ENCODE measurements at places on chromosomes 5 and 9.
A peak's percentile ranks its signal among the peaks of the same experiment; 100 is the strongest.

DNA sequence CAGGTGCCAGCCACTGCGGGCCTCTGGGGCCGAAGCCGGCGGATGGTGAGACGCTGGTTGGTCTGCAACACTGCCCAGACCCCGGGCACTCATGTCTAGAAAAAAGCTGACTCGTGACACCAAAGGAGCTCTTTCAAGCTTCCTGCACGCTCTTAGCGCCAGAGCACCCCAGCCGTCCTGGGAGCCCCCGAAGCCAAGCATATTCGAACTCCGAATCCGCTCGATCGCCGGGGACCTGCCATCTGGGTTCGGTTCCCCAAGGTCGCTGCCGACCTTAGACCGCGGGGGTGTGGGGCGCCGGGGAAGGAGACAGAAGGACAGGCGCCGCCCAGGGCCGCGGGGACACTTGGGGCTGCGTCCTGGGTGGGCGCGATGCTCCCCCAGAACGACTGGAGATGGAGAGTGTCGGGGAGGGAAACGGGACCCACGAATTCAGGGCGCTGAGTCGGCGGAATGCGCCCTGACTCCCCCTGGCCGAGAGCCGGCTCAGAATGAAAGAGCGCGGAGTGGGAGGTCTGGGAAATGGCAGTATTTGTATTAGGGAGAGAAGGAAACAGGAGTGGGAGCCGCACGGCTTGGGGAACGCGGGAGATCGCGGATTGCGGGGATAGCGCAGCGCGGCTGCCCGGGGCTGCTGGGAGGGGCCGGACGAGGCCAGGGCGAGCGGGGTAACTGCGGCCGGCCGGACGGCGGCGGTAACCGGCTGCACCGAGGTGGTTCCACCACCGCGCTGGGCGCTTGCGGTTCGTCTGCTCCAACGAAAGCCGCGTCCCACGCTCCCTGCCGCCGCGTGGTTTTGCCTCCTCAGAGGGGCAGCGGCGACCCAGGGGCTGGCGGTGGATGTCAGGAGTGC, 20.1 kb upstream of the MARCHF6 start:
- DNase-seq, result no peak

- no peak for DNase-seq
Measured at GRCh38 chr9:93620881-93621820, 44.8 kb downstream of the PHF2 start.

GRCh38 chr5:119339965-119340364, 15.9 kb upstream of the TNFAIP8 start:
- no peak for DNase-seq

DNA sequence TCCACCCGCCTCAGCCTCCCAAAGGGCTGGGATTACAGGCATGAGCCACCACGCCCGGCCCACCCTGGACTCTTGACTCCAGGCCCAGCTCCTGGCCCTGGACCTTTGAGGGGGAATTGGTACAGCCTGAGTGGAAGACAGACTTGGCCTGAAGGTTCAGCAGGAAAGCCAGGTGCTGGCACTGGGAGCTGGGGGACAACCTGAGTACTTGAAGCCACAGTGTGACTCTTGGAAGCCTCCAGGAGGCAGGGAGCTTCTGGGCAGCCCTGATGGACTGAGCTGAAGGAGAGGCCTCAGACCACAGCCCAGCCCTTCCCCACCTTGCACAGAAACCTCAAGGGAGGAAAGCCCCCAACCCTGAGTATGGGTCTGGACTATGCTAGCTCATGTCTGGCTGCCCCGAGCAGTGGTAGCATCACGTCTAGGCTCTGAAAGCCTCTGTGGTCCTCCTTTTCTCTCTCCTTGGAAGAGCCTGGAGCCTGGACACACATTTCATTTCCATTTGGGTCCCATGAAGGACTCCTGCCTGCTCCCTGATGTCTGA, 54.1 kb downstream of the RASGEF1C start:
- DNase-seq, result no peak

- no peak for DNase-seq
Measured at GRCh38 chr9:19320495-19320894, 59.5 kb downstream of the RPS6 start.

DNA sequence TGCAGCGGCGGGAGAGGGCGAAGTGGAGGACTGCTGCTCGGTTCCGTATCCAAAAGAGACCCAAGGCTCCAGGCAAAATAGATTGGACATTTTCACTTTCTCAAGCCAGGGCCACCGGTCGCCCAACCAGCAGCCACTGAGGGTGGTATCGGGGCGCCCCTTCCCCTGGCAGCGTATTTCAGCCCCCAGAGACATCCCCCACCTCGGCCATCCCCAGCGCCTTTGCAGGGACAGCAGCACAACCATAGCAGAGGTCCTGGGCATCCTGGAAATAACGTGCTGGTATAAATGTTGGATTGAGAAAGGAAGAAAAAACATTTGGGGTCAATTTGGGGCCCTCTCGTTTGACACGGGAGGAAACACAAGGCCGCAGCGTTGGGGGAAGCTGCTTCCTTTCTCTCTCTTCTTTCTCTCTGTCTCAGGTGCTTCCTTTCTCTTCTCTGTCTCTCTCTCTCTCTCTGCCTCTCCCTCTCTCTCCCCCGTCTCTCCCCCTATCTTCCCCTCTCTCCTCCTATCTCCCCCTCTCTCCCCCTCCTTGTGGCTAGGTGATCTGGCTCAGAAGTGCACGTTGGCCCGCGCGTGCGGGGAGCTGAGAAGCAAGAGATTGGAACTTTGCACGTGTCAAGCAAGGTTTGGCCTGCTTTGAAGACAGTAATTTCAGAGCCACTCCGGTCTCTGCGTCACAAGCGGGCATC, 624 bp upstream of the RETREG1 start:
- no peak for DNase-seq

DNA sequence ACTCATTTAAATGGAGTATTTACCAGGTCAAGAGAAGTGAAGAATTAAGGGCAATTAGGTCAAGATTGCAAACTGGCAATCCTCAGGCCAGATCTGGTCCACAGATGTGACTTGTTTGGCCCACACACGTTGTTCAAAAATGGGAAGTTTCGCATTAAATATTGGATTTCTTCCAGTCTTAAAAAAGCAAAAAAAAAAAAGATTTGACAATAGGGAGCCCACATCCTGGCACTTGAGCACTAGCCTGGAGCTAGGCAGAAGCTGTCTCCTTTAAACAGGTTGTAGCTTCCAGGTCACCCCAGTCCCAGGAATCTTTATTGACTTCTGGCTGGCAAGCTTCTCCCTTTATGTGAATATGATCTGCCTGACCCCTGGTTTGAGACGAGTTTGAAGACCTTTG, 520.4 kb downstream of the RAB3C start:
- DNase-seq, result no peak

DNA sequence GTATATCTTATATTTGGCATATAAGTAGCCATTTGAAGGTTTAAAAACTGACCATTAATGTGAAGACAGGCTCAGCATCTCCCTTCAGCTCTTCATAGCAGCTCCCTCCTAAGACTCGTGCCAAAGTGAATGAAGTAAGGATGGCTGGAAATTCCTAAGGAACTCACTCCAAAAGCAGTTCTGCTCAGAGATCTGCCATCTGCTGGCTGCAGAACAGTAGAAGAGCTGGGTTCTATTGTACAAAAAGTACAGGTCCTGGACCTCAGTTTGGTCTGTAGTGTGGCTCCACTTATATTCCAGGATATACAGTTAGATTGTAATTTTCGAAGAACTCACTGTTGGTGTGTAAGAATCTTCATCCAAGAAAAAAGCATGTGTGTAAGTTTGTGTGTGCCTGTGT, 104.9 kb upstream of the RUSC2 start:
- DNase-seq, result no peak

GRCh38 chr9:101063192-101063591, 34.7 kb downstream of the PLPPR1 start:
- no peak for DNase-seq

- no peak for DNase-seq
Measured at GRCh38 chr5:120958877-120959485, 494.9 kb downstream of the PRR16 start.

GRCh38 chr5:133050521-133050920, 1.3 kb upstream of the HSPA4 start:
- no peak for DNase-seq

- DNase-seq, result no peak
Measured at GRCh38 chr5:6728011-6728794, 15.0 kb downstream of the TENT4A start.

DNA sequence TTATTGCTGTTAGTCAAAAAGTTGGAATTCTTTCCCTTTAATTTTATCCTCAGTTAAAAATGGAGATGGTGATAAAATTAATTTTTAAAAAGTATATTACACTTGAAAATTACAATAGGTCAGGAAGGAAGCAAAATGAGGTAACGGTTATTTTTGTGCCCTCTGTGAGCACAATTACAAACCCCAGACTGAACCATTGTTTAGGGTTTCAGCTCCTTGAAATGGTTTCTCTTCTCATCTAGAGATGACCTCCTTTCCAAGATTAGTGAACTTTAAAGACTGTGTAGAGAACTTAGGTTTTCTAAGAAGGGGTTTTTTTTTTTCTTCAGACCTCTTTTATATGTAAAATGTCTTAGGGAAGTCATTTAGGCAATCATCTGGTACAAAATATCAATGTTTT, 126.2 kb upstream of the CHD1 start:
- no peak for DNase-seq

- DNase-seq, result no peak
Measured at GRCh38 chr9:131562032-131562959, 17.0 kb downstream of the PRRT1B start.

GRCh38 chr5:134127988-134128647, 13.6 kb downstream of the TCF7 start:
- no peak for DNase-seq

- no peak for DNase-seq
Measured at GRCh38 chr9:91848146-91848545, 101.9 kb downstream of the ROR2 start.

DNA sequence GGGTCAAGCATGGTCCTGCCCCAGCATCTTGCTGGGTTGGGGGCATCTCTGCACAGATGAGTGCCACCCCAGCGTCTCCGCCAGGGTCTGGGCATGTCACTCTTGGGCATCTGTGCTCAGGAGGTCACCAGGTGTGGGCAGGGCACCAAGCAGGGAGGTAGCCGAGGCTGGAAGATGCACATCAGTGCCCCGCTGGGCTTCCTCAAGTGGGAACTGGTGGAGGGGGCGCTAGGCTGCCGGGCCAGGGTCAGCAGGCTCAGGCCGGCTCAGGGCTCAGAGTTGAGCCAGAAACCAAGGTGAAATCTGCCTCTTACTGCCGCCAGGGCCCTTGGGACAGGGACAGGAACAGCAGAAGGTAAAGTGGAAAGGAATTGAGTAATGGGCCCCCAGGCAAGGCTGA, 4.0 kb upstream of the FUT7 start:
- no peak for DNase-seq

DNA sequence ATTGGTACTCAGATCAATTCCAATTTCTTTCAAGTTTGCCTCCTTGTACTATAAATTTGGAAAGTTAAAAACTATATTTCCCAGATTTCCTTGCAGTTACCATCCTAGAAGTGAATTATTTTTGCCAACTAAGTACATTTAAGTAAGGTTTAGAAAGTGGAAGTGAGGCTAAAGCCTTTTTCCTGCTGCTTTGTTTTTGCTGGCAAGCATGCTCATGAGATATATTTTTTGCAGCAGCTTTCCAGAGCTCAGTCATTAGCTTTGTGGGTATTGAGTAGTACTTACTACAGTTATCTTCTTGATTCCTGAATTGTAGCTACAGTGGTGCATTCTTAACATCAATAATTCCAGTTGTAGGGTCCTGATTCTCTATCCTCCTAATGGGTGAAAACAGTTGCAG, 3.5 kb upstream of the BTF3 start:
- no peak for DNase-seq

DNA sequence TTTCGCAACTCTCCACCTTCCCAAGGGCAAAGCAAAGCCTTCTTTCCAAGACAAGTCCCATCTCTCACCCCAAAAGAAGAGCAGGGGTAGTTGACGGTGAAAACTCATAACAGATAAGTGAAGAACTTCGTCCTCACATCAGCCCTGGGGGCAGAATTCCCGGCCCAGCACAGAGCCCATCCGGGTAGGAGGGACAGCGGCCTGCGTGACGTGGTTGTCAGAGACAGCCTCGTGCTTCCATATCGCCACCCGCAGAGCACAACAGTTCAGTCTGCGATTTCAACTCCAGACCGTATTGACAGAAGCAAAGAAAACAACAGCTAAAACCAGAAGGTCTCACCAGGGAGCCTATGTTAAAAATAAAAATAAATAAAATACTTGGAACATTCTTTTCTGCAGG, 273.2 kb downstream of the SYK start:
- no peak for DNase-seq

- no peak for DNase-seq
Measured at GRCh38 chr5:74184649-74185048, 455.9 kb downstream of the ENC1 start.

DNA sequence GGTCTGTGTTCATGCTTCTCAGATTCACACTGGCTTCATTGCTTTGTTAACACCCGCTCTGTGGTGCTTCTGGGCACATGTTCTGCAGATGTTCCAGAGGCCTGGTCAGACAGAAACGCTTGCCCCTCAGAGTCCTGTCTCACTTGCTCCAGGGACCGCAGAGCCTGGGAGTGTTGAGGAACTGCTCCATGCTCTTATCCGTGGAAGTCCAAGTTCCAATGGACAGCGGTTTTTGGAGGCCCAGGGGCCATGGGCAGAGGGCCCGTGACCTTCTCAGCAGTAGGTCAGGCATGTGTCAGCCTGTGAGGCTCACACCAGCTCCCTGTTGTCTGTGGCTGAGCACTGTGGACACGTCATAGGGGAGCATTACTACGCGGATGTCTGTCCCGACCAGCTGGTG, 364.7 kb upstream of the IRX1 start:
- DNase-seq, result no peak

- no peak for DNase-seq
Measured at GRCh38 chr5:144194144-144194543, 23.5 kb downstream of the KCTD16 start.

DNA sequence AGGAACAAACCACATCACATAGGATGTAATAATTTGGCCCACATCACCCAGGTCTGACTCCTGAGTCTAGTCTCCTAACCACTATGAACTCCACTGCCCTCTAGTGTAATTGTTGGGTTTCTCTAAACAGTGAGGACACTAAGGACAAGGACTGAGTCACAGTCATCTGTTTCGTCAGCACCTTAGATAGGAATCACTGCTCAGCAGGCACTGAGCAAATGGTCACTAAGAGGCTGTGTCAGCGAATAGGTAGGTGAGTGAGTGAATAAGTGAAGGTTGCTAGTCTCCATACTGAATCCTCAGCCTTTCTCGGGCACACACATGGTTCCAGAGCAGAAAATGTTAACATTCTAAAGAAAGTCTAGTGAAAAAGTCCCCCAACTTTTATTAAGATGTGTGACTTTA, 278.6 kb downstream of the SPOCK1 start:
- peak; percentile 4 for DNase-seq

DNA sequence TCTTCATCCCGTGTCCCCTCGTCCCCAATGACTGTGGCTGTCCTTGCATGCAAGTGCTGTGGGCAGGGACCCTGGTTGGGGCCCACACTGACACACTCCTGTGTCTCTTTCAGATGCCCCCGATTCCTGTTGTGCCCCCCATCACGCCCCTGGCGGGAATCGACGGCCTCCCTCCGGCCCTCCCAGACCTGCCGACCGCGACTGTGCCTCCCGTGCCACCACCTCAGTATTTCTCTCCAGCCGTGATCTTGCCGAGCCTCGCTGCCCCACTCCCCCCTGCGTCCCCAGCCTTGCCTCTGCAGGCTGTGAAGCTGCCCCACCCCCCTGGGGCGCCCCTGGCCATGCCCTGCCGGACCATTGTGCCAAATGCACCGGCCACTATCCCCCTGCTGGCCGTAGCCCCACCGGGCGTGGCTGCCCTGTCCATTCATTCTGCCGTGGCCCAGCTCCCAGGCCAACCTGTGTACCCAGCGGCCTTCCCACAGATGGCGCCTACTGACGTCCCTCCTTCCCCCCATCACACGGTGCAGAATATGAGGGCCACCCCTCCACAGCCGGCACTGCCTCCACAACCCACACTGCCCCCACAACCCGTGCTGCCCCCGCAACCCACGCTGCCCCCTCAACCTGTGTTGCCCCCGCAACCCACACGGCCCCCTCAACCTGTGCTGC, 75.0 kb downstream of the WNK2 start:
- DNase-seq, result no peak

Measured in NCI-H187 (cell line).